AML-193 (cell line): ENCODE measurements at places on chromosomes 16 and 17.

DNA sequence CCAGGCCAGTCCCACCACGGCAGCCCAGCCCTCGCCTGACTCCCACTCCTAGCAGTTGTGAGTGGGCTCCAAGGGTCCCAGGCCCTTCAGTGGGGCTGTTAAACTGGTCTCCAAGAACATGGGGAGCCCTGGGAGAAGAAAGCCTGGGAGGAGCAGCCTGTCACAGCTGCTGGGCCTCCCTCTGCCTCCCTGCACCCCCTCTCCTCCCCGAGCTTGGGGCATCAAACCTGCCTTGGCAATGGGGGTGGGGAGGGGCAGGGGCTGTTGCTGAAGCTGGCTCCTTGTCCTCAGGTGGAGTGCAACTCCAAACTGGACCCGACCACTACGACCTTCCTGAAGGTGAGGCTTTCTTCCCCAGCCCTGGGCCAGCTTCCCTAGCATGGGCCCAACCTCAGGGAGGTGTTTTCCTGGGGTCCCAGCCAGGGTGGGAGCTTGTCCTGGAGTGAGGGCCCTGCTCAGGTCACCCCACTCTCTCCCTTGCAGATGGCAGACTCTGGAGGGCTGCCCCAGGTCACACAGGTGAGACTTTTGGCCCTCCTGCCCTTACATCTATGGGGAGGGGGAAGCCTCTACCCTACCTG, 6.6 kb upstream of the SETD6 start:
- DNase-seq: no peak

GRCh38 chr17:63282455-63282854, 163.7 kb downstream of the CYB561 start:
- DNase-seq: no peak

- no peak for DNase-seq
Measured at GRCh38 chr16:1633310-1633709, 21.1 kb downstream of the CRAMP1 start.

DNA sequence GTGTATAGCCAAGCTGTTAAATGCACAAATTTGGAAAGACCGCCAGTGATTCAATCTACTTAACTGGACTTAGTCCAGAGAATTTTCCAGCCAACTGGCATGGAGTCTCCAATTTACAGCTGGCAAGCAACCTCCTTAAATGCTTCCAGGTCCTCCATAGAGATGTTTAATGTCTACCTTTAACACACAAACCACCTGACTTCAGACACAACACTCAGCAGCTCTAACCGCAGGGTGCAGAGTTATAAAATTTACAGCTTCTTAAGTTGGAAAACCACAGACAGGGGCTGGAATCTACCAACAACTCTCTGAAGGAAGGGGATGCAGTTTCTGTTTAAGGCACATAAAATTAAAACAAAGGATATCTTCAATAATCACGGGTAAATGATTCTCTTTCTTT, 106.9 kb downstream of the SYCE1L start:
- no peak for DNase-seq

DNA sequence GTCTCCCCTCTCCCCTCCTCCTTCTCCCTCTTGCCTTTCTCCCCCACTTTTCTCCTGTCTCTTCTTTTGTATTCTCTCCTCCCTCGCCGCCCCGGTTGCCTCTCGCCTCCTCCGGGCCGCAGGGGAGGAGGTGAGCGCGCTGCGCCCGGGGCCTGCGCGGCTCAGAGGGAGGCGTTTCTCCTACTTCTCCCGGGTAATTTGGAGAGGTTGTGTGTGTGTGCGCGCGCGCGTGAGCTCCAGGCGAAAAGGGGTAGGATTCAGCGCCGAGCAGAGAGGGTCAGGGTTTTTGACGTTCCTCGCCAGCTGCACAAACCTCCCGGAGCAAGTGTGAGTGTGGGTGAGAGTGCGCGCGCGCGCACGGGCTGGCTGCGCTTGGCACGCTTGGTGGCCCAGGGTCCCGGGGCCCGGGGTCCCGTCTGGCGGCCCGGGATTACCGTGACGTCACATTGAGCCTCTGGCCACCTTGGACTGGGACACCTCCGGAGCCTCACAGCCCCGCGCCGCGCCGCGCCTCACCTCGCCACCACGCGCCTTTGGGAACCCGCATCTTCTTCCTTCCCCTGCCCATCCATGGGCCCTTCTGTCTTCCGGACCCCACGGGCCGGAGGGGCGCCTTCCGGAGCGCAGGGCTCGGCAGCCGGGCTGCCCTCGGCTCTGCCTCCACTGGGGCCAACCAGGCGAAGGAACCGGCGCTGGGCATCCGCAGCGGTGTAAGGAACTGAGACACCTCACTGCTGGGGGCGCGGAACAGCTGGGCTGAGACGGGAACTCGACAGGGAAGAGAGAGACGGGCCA, 479 bp downstream of the IRX6 start:
- DNase-seq: no peak

DNA sequence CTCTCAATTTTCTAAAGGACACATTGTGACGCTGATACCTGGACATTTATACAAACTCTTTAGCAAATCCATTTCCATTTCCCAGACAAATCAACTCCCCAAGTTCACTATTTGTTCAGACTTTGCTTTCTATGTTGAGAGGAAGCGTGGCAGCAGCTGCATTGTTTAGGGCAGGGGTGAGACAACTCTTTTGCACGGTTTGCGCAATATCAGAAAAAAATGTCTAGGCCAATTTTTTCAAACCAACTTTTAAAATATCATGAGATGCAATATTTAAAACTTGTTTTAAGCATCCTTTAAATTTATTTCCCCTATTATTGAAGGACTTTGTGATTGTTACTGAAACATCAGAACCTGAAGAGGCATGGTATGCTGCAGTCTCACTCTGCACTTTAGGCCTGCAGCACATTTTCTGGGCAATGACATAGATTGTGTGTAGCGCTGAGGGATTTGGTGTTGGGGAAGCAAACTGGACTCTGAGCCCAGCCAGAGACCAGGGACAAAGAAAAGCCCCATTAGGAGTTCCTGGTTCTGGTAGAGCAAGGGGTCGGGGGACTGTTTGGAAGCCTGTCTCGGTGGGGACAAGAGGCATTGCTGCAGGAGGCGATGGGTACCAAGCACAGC, 6.4 kb upstream of the CCDC182 start:
- DNase-seq: peak; percentile 49

DNA sequence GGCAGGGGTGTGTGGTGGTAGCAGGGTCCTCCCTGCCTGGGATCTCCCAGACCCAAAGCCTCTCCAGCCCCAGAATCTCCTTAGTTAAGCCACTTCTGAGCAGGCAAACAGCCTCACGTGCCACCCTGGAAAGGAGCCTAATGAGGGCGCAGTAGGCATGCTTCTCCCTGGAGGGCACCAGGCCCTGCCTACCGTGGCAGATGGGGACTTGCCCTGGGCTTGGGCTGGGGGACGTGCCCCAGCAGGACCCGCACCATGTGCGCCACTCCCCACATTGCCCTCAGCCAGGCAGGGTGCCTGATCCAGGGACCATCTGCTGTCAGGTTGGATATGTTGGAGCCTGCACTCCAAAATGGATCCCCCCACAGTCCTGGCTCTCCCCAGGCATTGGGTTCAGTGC, 14.2 kb downstream of the FAM83G start:
- no peak for DNase-seq

GRCh38 chr16:48053418-48053745, 102.4 kb downstream of the ABCC12 start:
- no peak for DNase-seq

GRCh38 chr16:19842426-19843157, 42.1 kb downstream of the GPRC5B start:
- DNase-seq: no peak

- no peak for DNase-seq
Measured at GRCh38 chr16:75927810-75928209, 201.5 kb upstream of the CPHXL start.

- no peak for DNase-seq
Measured at GRCh38 chr16:55037046-55037445, 106.4 kb downstream of the IRX5 start.

- no peak for DNase-seq
Measured at GRCh38 chr17:32266051-32266388, 388 bp downstream of the RHBDL3 start.

- DNase-seq: no peak
Measured at GRCh38 chr17:28484296-28484695, 10.9 kb downstream of the SLC13A2 start.

DNA sequence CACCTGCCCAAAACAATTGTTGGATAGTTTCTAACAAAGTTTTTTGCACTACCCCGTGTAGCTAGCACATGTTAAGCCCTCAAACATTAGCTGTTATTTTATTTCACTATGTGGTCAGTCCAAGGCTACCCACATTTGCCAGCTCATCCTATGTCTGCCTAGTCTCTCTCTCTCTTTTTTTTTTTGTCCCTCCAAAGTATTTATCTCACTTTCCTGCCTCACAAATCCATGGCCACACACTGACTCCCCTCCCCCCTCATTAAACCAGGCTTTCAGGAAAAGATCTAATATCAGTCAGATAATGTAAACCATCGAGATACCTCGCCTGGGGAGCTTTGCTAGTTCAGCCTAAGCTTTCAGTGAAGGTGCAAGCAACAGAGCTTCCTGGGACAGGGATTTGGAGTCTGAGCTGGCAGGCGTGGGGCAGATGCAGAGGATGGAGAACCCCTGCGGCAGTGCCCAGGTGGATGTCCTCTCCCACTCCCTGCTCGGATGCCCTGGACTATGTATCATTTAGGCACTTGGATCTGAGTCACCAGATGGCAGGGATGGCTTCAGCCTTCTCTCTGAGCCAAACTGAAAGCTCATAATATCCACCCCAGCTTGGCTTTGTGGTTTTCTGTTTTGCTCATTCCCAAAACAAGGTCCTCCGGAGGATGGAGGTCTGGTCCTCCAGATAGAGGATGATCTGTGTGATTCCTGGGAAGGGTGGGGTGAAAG, 73.7 kb upstream of the FOXF1 start:
- no peak for DNase-seq

DNA sequence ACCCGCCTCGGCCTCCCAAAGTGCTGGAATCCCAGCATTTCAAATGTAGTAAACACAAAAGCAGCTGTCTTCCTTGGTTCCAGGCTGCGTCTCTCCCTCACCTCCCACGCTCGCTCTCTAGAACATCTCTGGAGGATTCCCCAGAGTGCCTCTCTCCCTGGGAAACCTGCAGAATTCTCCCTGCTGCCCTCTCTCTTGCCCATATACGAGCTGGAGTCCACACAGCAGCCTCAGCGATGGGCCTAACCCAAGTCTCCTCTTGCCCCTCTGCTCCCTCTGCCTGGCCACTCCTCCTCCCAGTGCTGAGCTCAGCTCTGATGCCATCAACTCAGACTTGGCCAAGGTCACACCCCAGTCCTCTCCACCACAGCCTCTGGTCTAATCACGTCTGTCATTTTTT, 10.6 kb downstream of the GPRC5B start:
- DNase-seq: no peak

- no peak for DNase-seq
Measured at GRCh38 chr16:27708651-27709050, 158.7 kb downstream of the KATNIP start.

GRCh38 chr16:16092925-16093627, 130.2 kb downstream of the ABCC6 start:
- no peak for DNase-seq

GRCh38 chr16:66979011-66979717, 9.2 kb upstream of the CES4A start:
- DNase-seq: no peak

DNA sequence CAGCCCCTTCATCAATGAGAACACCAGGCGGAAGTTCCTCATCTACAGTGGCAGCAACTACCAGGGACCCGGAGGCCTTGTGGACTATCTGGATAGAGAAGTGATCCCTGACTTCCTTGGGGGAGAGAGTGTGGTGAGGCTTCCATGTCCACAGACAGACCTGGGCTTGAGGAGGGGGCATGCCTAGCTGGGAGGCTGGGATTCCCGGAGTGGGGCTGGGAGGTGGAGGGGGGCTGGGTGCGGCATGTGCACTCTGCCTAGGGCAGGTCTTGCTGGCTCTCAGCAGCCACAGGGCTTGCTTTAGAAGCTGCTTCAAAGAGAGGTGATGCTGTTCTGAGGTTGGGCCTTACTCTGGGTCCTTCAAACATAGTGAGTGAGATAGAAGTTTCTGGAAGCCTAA, 27.8 kb downstream of the NAGPA start:
- no peak for DNase-seq

- no peak for DNase-seq
Measured at GRCh38 chr16:31127182-31127581, 8.3 kb downstream of the PRSS8 start.

- DNase-seq: no peak
Measured at GRCh38 chr16:58458606-58459343, 41.2 kb upstream of the NDRG4 start.

DNA sequence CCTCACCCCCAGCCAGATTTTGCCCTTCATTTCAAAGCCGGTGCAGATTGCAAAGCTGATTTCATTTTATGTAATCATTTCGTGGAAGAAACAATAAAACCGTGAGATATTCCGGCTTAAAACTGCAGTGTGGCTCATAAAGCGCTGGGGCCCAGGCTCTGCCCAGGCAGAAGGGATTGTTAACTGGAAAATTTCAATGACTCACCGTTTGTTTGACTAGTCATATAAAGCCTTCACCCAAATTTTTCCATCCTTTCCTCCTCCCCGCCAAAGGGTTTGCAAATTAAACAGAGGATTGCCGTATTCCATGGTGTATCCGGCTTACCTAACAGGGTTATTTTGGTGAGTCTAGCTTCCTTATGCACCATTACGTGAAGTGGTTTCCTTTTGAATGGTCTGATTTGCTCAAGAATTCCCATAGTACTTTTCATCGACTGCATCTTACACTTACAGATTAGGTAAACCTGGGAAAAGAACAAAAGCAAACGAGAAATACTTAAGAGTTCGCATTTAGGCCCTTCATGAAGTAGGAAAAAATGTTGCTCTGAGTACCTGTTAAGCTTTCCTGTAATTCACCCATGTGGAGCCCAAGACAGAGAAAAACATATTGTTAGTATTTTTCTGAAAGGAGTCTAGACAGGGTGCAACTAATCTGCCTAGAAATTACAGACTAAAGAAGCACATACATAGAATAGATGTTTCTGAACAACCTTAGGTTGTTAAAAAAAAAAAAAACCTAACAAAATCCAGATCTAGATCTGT, 949 bp upstream of the GSPT1 start:
- no peak for DNase-seq

DNA sequence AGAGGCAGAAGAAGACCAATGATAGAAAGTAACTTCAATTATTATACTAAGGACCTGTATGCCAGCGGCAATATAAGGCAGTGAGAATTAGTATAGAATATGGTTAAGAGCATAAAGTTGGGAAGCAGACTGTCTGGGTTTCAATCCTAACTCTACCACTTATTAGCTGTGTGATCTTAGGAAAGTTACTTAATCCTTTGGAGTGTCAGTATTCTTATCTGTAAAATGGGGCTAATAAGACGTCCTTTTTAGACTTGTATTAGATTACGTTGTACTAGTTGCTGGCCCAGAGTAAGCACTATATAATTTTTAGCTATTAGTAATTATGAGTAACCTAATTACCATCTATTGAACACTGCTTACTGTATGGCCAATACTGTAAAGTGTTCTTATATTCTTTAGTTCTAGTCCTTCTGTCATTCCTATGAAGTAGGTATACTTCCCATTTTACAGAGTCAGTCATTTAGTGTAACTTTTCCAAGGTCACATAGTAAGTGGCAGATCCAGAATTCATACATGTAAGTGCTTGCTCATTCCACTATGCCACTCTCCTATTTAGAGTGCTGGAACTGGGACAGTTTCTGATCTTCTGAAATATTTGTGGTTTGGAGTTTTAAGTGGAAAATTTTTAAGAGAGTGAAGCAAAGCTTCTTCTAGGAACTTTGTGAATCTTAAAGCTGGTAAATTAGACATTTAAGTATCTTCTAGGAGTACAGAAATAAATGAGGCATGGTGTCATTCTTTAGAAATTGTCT, 22.5 kb downstream of the HEATR9 start:
- DNase-seq: no peak

GRCh38 chr16:31484491-31485171, 1.7 kb downstream of the SLC5A2 start:
- DNase-seq: no peak
